ENCODE measurements at places on chromosomes 11 and 22. TPM values are rescaled to one million over a fixed set of nuclear protein-coding genes. Genes with fewer than 3 reads are reported as not detected.
A peak's percentile ranks its signal among the peaks of the same experiment; 100 is the strongest.

GRCh38 chr11:35682230-35683173 is 19.9 kb downstream of the TRIM44 start:
- peak; percentile 17 for DNase-seq

- DNase-seq = no peak
Measured at GRCh38 chr11:118581057-118581456, 8.8 kb downstream of the ARCN1 start.

DNA sequence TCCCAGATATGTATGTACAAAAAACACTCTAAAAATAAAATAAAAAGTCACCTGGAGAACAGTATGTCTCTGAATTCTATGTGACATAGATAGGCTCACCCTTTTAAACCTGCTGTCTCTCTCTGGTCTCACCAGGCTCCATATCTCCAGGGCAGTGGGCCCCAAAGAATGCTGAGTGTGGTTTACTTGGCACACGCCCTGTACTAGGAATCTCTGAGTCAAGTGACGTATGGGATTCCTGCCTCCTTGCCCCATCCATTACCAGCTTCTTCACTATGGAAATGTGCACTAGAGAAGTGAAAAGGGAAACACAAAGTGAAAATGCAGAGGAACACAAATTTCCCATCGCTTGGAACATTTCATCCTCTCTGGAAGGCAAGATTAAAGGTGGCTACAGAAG is 722.2 kb upstream of the TENM4 start:
- DNase-seq = peak; percentile 8

GRCh38 chr22:21707677-21708076 is 27.9 kb downstream of the YPEL1 start:
- DNase-seq = peak; percentile 26

The POU2AF1 gene
- not detected for total RNA-seq

Measured in fibroblast of the aortic adventitia (primary cell).